Activated CD8-positive, alpha-beta memory T cell treated with anti-CD3 and anti-CD28 coated beads for 48 hours (primary cell): ENCODE measurements at places on chromosomes 11 and 22.
A peak's percentile ranks its signal among the peaks of the same experiment; 100 is the strongest.

GRCh38 chr11:47631473-47631872, 10.9 kb downstream of the MTCH2 start:
- DNase-seq = no peak

DNA sequence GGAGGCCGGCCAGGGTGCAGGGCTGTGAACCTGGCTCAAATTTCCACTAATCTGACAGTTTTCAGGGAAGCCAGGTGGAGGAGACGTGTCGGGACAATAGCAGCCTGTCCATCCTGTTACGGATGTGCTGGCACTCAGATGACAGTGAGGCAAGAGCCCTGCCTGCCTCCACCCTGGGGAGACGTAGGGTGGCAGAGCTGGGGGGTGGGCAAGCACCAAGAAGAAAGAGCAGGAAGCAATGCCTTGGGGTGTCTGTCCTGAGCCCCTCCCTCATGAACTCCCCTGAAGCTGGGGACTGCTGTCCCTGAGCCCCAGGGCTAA, 10.0 kb upstream of the TRIM29 start:
- DNase-seq = no peak

- DNase-seq = no peak
These were observed 1.4 kb downstream of the CTTN start for GRCh38 chr11:70399681-70400112.

DNA sequence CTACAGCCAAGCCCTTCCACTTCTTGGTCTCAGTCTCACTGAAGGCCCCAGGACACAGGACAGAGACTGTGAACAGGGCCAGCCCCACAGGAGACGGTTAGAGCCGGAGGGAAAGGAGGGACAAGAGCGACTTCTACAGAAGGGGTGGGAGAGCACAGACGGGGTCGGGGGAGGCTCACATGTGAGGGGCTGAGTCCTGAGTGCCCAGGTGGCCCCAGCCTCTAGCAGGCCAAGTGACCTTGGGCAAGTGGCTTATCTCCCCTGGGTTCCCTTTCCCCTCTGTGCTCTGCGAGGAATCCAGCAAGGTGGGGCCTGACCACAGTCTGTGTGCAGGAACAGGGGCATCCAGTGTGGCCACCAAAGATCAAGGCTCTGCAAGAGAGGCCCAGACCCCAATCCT, 102.6 kb upstream of the LMO1 start:
- DNase-seq = no peak

DNA sequence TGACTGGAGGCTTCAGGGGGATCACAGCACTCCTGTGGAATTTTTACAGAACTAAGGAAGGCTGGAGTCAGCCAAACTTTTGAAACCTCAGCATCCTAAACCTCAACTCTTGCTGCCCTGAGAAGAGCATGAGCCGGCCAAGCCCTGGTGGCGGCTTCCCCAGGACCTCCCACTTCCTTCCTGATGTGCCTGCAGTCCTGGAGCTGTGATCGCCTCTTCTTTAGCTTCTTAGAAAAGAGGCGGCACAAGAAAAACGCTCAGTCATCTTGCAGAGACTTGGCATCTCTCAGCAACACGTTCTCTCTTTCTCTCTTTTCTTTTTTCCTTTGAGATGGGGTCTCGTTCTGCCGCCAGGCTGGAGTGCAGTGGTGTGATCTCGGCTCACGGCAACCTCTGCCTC, 40.4 kb upstream of the AMPD3 start:
- no peak for DNase-seq

GRCh38 chr11:114256967-114257286, 39.3 kb upstream of the NNMT start:
- DNase-seq = no peak

DNA sequence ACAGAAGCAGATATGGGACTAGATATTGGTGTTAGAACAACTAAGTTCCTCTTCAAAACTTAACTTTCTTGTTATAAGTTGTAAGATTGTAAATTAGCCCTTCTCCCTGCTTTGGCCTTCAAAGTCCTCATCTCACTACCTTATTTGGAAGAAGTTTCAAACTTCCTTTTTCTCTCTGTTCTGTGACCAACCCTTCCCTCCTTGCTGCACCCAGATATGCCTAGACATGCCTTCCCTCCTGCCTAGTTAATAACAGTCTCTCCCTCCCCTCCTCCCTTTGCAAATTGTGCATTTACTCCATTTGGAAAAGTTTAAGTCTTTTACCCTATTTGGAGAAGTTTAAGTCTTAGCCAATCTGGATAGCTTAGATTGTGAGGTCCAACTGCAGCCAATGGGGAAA, 4.9 kb downstream of the OR52K2 start:
- no peak for DNase-seq

GRCh38 chr11:66879583-66879982, 22.7 kb downstream of the LRFN4 start:
- DNase-seq = no peak

DNA sequence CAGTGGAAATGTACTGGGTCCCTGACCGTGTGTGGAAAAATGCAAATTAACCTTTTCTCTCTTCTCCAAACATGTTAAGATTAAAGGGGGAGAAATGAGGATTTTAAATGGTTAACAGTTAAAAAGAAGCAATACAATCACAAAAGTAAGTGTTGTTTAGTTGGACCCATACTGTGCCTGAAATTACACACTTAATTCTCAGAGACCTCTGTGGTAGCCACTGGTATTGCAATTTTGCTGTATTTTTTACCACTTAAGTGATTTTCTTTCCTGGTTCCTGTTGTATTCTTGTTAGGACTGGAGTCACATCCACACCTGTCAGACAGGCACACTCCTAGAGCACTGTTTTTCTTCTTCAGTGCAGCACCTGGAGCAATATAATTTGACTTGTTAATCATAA, 179.6 kb upstream of the PDGFD start:
- no peak for DNase-seq

GRCh38 chr11:63493127-63493526, 2.2 kb upstream of the PLAAT5 start:
- no peak for DNase-seq

- no peak for DNase-seq
These were observed at the start of gene FSHB for GRCh38 chr11:30230714-30231113. Gene FSHB, plus strand, starts transcription at chr11:30231014. Its CDS starts 889 bp downstream, at chr11:30231903.

DNA sequence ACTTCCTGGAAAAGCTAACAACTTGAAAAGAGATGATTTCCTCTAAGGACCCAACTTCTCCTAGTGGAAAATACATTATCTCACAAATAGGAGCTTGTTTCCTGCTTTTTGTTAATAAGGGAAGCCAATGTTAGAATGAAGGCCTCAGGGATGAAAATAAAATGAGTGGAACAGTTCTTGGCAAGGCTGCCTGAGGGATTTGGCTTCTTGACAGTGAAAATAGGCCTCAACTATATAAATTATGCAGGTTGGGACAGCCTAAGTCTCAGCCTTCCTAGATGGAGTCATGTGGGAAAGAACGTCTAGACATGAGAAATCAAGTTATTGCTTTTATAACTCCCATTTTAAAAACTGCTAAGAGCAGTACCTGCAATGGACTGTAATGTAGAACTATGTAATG, 92.8 kb upstream of the FIBIN start:
- no peak for DNase-seq

DNA sequence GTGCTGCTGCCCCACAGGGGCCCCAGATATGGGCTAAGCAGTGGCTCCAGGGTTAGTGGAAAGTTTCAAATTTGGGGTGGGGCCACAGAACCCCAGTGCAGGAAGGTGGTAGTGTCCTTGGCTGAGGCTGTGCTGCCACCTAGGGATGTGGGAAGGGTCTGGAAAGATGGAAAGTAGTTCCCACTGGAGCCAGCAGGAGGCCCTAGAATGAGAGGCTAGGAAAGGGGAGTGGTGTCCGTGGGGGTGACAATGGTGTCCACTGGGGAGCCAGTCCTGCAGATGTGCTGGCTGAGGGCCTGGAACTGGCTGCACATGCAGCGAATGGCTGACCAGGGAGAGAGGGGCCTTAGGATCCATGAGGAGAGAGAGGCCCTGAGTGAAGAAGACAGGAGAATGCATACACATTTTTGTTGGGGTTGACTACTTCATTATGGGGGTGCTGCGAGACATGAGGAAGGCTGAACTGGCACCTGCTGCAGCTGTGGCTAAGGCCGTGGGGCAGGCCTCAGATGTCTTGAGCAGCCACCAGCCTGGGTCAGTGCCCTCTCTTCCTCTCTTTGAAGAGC, 21.1 kb downstream of the RFPL3 start:
- DNase-seq = no peak

DNA sequence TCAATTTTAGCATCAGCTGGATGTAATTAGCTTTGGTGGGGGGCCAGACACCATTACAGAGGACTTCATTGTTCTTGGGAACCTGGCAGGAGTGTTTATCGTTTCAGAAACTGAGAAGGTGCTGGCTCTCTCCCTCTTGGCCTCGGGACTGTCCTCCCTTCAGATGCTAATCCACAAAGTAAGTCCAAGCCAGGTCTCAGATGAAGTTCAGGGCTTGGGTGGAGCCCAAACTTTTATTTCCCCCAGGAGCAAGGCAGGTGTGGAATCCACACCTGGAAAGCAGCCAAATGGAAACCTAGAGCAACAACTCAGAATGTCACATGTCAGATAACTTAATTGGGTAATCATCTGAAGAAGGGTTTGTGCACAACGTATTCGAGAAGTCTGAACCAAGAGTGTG, 119.2 kb downstream of the ME3 start:
- no peak for DNase-seq

GRCh38 chr22:17943533-17944249, 80.7 kb downstream of the MICAL3 start:
- DNase-seq = no peak

DNA sequence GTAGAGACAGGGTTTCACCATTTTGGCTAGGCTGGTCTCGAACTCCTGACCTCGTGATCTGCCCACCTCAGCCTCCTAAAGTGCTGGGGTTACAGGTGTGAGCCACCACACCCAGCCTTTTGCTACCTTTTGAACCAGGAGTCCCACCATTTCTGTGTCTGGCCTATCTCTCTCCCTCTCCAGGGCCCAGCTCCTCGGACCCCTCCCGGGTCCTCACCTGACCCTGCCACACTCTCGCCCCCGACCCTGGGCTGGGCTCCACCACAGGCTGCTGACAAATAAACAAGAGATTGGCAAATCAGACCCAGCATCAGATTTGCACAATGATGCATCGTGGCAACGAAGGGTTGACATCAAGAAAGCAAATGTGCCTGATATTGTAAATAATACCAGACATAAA, 8.8 kb downstream of the KRTAP5-5 start:
- DNase-seq = no peak

DNA sequence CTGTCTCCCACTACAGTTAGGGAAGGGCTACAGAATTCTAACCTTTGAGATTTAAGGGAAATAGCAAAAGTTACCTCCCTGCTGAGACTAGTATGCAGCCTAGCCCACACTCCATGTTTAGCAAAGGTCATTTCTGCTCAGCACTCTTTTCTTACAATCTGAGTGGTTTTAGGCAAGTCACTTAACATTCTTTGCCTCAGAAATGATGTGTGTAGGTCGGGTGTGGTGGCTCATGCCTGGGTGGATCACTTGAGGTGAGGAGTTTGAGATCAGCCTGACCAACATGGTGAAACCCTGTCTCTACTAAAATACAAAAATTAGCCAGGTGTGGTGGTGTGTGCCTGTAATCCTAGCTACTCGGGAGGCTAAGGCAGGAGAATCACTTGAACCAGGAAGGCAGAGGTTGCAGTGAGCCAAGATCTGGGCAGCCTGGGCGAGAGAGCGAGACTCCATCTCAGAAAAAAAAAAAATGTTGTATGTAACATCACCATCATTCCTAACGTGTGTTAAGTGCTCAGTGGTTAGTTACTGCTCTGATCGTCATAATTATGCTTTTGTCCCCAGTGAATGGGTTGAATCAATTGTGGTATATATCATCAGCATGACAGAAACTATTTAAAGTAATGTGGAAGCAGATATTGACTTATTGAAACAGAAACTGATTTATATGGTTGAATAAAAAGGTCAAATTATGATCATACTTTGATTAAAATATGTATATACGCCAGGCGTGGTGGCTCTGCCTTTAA, 55.0 kb downstream of the COPB1 start:
- DNase-seq = no peak

DNA sequence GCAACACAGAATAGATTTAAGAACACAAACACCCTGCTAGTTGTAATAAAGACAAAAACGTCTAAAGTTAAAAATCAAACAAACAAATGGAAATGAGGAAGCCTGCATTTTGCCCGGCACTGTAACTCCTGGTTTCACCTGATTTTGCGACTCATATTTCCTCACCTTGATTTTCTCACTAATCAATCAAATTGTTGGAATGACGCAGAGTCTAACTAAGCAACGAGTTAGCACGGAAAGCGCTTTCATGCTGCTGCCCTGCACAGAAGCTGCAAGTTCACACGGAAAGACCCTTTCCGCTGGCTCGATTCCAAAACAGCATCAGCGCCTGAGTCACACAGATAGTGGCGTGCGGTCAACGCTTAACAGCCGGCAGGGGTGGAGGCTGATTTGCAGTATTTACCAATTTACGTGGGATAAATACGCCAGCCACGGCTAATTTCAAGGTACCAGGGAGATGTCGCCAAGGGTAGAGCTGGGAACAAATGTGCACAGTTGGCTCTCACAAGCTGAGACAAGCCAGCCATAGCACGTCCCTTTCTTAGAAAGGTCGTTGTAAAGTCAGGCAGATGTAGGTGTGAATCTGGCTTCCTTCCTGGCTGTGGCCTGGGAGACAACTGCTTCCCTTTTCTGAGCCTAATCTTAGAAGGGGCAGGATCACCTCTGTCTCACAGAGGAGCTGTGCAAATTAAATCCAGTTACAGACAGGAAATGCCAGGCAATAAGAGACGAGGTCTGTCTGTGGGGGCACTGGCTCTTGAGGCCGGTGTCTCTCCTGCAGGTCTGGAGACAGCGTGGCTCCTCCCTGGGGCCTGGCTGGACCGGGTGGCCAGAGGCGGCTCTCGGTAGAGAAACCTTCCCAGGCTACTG, 76.9 kb upstream of the TTLL12 start:
- DNase-seq = peak; percentile 68

DNA sequence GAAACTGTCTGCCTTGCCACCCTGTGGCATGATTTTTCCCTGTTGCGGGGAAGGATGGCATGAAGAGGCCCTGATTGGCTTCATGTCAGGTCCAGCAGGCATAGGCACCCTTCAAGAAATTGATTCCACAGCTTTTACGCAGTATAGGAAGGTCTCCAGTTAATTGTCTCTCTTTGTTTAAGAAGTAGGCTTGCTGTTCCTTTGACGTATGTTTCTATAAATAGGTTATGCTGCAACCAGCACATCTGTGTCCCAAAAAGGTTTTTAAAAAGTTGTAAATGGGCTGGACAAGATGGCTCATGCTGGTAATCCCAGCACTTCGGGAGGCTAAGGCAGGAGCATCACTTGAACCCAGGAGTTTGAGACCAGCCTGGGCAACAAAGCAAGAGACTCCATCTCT, 62.6 kb downstream of the CD6 start:
- DNase-seq = no peak

GRCh38 chr11:32216749-32217148, 125.9 kb downstream of the RCN1 start:
- no peak for DNase-seq

DNA sequence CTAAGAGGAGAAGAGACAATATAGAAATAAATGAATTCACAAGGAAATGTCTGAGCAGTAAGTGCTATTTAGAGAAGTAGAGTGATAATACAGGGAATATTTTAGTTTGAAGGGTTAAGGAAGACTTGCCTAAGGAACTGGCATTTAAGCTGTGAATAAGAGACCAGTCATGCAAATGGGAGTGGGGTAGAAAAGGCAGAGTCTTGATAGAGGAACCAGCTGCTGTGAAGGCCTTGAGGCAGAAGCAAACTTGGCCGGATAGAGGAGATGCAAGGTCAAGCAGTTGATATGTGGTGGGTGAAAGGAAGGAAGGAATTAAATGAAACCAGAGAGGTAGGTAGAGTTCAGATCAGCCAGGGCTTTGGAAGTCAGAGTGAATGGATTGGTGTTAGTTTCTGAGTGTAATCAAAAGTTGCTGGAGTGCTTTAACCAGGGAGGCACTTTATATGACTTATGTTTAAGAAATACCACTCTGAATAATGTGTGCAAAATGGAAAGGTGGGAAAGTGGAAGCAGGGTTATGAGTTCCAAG, 198.4 kb upstream of the SESN3 start:
- no peak for DNase-seq
